ENCODE measurements at places on chromosomes 1 and 21.

- no peak for DNase-seq
These were observed 179.3 kb downstream of the ETS2 start for GRCh38 chr21:38984982-38985567.

- DNase-seq: no peak
These were observed 33.6 kb downstream of the NUP133 start for GRCh38 chr1:229474509-229474908.

- no peak for DNase-seq
These were observed 65.5 kb downstream of the PCNX2 start for GRCh38 chr1:233230011-233230410.

DNA sequence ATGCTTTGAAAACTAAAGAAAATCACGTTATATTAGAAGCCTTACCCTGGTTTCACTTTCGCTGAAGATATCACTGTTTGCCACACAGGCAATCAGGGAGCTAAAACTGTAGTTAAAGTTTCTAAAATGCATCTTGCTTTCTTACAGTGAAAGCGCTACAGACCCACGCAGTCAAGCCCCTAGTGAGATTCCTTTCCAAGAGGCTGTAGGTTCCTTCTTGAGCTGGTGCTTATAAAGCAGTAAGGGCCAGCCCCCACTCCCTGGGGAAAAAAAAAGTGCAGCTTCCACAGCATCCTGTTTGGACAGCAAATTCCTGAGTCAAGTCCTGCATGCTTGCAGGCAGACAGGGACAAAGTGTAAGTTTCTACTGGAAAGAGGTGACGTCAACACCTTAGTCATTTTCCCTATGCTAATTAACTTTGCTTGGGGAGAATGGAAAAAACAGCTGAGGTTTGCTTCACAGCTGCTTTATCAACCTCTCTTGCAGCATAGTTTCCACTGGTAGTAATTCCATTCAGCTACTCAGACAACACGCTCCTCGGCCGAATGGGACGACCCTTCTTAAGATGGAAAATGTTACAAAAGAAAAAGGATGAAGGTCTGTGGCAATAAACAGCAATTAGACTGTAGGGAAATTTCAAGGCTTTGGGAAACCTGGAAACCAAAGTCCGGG lies 14.7 kb upstream of the KCNE1 start:
- no peak for DNase-seq

DNA sequence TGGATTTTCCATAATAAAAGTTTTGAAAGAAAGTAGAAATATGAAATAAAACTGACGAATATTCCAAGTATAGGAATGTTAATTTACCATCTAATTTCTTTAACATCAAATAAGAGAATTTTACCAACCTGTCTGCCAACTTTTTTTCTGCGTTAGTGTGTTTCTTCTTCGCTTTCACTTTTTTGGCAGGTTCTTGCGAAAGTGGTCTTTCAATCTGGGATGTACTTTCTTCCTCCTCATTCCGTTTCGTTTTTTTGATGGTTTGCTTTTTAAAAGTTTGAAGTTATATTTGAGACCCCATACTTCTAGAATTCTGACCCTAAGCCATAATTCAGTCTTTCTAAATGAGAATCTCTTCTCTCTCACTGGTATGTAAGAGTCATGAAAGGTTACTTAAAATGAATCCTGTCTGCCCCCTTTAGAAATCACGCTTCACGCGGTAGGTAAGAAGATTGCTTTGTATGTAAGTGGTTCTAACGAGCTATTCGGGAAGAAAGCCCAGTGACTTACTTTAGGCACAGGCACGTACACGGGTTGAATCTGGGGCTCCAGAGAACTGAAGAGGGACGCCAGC lies 580 bp downstream of the RBM34 start:
- DNase-seq: peak; percentile 44

DNA sequence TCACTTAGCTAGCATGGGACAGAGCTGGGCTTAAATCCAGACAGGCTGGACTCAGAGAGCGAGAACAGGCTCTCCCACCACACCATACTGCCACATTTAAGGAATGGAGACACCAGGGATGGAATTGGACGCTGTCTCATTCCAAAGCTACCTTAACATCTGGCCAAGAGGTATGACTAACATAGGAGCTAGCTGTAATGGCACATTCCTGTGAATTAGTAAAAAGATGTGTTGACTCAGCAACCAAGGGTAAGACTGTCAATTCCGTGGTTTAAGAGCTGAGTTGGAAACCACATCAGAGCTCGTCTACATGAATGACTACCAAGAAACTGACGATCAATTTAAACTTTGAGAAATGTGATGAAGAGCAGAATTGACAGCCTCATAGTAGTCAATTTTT lies 8.3 kb upstream of the TNFRSF9 start:
- DNase-seq: no peak

DNA sequence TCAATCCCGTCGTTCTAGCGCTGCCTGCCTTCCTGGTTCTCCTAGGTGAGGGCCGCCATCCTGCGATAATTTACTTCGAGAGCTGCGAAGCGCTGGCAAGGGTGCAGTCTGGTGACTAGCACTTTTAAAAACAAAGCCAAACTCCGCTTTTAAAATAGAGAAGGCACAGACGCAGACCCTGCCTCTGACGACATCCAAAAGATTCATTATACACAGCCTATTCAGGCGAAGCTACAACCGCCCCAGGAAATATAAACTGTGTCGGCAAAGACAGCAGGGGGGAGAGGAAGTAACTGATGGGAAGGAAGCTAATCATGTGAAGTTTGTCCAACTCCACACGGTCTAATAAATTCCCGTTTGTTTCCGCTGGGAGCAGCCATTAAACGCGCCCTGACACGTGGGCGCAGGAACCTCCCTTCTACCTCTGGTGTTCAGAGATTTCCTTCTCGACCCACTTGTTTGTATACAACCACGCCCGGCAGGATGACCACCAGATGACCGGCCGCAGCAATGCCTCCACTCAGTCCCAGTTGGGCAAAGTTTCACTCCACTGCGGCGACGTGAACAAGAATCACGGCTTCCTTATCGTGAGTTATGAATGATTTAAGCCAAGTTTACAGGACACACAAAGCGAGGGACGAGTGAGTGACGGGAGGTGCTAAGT lies 1.3 kb downstream of the GNG12 start:
- no peak for DNase-seq

- no peak for DNase-seq
These were observed 2.7 kb upstream of the NPHP4 start for GRCh38 chr1:5994713-5995621.

DNA sequence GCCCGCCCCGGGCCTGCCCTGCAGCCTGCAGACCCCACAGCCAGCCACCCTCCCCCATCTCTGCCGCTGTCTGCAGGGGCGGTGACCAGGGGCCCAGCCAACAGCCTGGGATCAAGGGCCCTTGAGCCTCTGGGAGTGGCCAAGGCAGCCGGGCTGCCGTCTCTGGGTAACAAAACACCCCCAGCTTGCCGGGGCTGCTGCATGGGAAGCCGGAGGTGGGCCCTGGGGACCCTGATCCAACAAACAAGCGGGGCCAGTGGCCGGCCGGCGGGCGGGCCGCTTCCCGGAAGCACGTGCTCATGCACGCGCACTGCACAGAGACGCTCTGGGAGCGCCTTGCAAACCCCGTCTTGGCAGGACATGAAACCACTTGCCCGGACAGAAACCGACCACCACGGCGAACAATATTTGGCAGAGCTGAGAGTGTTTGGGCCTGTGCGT lies 13.2 kb downstream of the MEGF6 start:
- peak; percentile 83 for DNase-seq

DNA sequence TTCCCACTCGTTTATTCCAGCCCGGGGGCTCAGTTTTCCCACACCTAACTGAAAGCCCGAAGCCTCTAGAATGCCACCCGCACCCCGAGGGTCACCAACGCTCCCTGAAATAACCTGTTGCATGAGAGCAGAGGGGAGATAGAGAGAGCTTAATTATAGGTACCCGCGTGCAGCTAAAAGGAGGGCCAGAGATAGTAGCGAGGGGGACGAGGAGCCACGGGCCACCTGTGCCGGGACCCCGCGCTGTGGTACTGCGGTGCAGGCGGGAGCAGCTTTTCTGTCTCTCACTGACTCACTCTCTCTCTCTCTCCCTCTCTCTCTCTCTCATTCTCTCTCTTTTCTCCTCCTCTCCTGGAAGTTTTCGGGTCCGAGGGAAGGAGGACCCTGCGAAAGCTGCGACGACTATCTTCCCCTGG lies 716 bp downstream of the OLIG2 start:
- no peak for DNase-seq

DNA sequence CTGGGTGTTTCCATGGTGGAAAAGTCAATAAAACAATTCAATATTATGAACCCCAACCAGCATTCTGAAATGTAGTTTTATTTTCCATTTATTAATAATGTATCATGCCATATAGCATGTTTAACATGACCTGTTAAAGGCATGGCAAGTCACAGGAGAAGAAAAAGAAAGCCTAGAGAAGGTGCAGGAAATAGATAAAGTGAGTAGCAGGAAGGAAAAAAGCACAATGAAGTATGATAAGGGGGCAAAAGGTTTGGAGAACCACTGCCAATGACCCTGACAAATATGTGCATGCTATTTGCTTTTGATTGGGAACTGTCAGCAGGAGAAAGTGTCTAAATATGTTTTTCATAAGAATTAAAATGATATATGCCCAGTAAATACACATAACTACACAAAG lies 85.6 kb downstream of the HMCN1 start:
- no peak for DNase-seq

DNA sequence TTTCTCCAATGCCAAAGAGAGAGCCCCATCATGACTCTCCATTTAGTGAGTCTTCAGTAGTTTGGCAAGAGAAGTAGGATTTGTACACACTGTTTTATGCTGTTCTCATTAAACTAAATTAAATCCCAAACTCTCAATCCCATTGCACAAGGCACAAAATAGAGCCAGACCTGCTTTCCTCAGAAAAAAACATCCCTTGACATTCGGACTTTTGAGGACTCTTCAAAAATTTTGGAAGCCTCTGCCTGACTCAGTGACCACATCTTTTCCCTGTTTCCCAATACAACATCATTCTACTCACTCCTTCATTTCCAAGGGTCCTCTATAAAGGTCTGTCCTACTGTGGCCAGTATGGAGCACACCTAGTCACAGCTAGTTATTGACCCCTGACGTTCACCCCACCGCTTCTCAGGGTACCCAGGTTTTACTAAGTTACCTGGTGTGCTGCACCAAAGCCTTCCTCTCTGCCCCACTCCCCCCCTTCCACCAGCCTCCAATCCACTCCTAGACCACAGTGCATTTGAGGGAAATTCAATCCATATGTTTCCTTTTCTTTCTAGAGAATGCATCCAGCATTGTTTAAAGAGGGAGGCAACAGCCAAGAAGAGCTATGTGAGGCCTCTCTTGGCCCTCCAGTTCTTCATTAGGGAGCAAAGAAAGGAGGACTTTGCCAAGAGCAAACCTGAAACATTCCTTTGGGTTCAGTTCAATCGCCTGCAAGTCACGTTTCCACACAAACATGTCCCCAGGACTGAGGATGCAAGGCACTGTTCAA lies 428.7 kb downstream of the PLPP3 start:
- no peak for DNase-seq

Measured in DMS79 (cell line).